NCI-H510A treated with DMSO at 0.1 percent for 48 hours (cell line): ENCODE measurements at places on chromosomes 11 and 22.
A peak's percentile ranks its signal among the peaks of the same experiment; 100 is the strongest.

GRCh38 chr11:77249427-77249826 lies 52.1 kb downstream of the GDPD4 start:
- DNase-seq = no peak

GRCh38 chr11:115896084-115896483 lies 391.9 kb upstream of the CADM1 start:
- DNase-seq = no peak

GRCh38 chr11:134622458-134622857 lies 210.4 kb upstream of the B3GAT1 start:
- DNase-seq = no peak

DNA sequence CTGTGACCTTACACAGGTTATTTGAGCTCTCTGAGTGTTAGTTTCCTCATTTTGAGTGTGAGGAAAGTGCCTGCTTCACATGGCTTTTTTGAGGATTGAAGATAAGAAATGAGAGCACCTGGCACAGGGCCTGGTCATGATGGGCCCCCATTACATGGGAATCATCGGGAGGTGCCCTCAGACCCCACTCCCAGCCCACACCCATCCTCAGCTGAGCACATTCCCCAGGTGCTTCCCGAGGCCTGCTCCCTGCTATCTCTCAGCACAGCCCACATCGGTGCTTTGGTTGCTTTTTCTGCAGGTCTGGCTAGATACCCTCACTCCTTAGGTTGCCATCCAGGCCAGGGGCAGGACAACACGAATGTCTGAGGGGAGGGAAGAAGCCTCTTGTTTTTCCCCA lies 16.6 kb downstream of the DGAT2 start:
- no peak for DNase-seq

GRCh38 chr11:64164392-64165312 lies 1.3 kb downstream of the MACROD1 start:
- no peak for DNase-seq

GRCh38 chr11:106668147-106668546 lies 350.1 kb downstream of the GUCY1A2 start:
- no peak for DNase-seq

DNA sequence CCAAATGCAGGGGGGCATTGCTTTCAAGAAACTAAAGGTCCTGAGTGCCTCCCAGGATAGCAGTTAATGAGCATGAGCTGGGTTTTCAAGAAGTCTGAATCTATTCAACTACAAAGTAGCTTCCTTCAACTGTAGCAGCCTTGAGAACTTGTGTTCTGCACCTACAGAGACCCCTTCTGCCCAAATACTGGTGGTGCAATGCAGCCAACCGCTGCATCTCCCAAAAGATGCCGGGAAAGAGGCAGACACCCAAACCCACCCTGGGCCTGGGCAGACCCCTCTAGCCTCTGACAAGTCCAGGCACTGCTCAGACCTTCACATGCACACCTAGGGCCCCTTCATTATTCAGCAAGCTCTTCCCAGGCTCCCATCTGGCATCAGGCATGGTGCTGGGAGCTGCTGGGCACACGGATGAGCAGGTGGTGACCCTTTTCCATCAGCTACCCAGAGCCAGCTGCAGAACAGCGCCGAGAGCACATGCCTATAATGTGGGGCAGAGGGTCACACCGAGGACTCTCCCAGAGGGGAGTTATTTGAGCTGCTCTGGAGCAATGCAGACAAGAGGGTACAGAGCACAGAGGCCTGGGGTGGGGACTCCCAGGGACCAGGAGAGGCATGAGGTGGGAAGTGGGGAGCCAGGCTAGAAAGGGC lies 44.9 kb upstream of the ETS1 start:
- peak; percentile 51 for DNase-seq

DNA sequence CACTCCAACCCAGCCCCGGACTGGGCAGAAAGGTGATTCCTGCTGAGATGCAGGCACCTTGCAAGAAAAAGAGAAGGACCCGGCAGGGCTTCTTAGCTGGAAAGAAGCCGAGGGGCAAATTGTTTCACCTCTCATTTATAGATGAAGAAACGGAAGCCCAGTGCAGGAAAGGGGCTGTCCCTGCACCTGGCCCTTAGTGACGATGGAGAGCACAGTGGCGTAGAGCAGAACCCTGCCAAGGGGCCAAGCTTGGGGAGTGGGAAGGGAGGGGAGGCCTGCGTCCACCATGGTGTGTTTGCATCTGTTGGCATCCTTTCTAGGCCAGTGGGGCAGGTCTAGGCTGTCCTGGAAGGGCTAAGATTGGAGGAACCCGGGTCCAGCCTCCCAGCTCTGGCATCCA lies 7.8 kb upstream of the MS4A15 start:
- DNase-seq = no peak

DNA sequence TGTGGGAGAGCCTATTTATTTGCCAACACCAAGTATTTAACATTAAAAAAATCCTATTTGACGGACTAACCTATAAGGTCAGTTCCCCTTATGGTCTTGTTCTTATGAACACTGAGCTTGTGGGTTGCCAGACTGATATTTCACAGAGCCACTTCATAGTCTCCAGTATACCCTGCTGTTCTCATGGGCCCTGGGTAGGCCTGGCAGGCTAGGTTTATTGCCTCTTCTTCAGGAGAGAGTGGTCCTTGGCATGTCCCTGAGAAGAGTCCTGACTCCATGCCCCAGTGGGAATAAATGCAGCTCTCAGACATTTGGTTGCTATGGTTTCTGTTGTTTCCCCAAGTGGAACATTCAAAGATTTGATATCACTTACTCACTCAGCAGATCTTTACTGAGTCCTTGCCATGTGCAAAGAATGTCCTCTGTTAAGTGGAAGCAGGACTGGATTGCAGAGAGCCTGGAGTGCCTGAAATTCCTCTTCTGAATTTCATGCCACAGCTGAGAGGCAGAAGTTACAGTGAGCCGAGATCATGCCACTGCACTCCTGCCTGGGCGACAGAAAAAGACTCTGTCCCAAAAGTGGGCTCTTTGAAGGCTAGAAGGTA lies 15.7 kb downstream of the SLC5A1 start:
- no peak for DNase-seq

- DNase-seq = no peak
Observed at GRCh38 chr22:44550711-44551491, 52.9 kb upstream of the RTL6 start.
